ENCODE measurements at places on chromosomes 2 and 18.

DNA sequence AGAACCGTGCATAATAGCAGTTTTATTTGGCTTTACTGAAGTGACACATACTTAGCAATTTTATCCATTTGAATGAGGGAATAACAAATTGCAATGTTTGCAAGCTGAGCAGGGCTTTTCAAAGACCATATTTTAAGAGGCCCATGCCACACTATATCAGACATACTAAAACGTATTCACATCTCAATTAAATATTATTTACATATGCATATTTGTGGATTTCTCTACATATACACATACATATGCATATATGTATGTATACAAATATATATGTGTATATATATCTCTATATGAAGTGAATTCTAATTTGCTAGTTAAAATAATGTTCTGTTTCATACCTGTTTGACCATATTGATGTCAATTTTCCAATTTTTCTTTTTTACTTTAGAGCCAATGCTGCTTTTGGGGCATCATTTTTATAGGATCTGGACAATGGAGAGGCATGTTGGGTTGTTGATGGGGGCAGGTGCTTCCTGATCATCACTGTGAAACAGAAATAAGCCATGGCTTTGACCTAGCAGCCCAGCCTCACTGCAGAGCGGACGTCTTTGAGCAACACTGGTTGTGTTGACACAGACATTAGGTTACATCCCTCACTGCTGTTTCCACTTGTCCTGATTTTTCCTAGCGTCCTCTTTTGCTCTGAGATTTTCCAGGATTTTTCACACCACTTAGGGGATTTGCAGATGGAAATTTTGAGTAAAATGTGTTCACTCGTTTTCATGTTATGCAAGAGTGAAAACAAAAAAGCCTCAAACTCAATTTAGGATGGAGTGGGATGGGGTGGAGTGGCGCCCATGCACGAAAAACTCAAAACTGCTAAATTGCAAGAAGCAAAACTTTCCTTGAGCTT lies 56.9 kb downstream of the RDH14 start:
- no peak for DNase-seq

DNA sequence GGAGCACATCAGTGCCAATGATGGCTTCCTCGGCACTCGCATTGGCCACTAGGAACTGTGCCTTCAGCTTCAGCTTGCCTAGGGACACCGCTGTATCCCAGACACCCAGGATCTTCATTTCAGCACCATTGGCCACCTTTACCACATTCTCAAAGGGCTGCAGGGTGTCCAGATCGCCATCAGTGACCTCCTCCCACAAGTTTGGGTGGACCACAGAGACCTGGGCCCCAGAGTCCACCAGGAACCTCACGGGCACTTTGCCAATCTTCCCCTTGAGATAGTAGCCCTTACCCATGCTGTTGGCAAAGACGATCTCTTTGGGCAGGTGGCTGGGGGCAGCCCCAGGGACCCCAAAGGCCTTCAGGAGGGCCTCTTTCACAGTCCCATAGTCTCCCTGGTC lies 610 bp downstream of the ASPRV1 start:
- no peak for DNase-seq

DNA sequence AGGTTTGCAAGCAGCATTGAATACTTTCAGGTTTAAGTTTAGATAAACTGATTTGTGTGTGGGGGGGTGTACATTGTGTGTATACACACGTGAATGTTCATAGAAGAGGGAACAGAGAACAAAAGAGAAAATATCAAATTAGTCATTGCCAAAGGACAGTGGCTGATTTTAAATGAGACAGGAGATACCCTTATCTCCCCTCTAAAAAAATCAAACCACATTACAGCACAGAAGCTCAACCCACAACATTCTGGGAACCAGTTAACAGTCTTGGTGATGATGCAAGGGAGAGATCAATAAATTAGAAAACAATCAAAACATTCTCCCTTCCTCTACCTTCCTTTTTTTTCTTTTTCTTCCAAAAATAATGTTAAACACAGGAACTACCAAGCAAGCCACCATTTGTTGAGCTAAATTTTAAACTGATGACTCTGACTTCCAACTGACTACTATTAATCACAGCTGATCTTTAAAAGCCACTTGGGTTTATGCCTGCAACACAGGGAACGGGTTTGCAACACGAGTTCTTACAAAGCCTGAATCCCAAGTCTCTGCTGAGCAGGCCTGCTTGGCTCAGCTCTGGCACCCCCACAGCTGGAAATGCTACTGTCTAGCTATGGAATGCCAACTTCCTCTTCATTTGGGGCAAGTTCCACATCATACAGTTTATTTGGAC lies 119.2 kb upstream of the ACVR1C start:
- DNase-seq, result no peak

GRCh38 chr2:200446612-200447011 lies 63.3 kb downstream of the KCTD18 start:
- DNase-seq, result no peak

DNA sequence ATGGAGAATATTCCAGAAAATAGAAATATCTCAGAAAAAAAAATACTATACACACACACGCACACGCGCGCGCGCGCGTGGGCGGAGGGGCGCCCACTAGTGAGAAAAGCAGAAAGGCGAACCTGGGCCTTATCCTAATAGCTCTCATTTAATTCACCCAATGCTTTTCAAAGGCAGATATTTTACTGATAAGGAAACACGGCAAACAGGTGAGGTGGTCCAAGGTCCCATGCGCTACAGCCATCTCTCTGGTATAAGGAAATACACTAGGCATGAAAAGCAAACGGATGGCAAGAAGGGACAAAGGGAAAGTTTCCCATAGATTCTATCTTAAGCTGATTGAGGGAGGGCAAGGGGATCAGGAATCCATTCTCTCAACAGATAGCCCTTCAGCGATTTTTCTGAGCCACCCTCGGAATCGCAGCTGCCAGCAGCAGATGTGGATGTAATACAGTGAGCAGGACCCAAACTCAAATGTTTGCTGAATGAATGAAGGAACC lies 136.7 kb downstream of the TMEM247 start:
- peak; percentile 44 for DNase-seq

DNA sequence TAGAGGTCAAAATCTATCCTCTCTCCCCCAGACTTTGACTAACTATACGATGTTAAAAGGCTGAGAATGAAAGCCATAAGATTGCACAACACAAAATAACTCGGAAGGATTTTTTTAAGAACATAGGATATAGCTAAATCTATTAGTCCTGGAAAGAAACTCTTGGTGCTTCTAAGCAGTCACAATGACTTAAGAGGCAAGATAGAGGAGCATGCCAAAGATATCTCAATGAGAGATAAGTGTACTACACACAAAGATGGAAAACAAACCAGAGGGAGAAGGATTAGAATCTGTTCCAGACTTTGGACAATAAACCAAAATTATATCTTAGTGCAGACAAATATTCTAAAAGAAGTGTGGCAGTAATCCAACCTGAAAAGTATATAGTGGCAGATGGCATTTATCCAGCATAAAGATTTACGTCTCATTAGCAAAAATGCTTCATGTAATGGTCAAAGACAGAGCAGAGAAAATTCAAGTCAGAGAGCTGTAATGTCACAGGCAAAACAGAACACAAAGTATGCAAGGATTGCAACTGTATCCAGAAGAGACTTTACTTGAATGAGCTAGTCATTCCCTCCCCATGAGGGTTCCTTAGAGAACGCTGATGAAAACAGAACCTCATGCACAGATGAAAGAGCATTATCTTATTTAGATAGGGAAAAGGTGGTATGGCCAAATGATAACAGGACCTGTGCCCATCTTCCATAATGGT lies 28.8 kb upstream of the EVA1A start:
- DNase-seq, result no peak

DNA sequence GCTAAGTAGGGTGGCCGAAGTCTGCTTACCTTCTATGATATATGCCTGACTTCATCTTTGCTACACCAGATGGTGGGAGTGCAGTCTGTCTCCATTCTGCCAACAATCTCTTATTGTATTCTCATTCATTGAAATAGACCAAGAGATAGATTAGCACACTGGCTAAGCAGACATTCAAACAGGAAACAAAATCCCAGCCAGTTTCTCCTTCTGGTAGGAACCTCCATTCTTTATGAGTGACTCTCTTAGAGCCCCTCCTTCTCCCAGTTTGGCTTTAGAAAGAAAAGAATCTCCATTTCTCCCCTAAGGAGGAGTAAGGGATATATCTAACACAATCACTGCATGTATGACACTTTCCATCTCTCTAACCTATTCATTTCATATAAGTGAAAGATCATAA lies 118.9 kb upstream of the COL5A2 start:
- DNase-seq, result no peak

DNA sequence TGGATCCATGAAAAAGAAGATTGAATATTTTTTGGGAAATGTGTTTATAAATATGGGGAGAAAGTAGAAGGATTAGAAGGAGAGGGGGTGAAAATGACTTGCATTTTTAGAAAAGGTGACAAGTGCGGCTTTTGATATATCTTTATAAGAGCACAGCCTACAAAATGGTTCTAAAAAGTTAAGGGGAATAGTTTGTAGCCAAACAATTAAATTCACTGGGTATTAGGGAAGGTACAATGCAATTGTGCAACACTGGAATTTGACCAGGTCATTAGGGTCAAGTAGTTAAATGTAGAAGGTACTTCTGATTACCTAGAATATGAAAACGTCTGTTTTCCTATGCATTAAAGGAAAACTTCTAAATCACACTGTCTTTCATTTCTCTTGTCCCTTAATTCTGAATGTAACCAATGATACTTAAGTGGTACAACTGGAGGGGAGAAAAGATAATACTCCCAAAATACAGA lies 44.5 kb upstream of the SERTAD2 start:
- no peak for DNase-seq

GRCh38 chr2:36967236-36967876 lies 1.0 kb upstream of the STRN start:
- no peak for DNase-seq

DNA sequence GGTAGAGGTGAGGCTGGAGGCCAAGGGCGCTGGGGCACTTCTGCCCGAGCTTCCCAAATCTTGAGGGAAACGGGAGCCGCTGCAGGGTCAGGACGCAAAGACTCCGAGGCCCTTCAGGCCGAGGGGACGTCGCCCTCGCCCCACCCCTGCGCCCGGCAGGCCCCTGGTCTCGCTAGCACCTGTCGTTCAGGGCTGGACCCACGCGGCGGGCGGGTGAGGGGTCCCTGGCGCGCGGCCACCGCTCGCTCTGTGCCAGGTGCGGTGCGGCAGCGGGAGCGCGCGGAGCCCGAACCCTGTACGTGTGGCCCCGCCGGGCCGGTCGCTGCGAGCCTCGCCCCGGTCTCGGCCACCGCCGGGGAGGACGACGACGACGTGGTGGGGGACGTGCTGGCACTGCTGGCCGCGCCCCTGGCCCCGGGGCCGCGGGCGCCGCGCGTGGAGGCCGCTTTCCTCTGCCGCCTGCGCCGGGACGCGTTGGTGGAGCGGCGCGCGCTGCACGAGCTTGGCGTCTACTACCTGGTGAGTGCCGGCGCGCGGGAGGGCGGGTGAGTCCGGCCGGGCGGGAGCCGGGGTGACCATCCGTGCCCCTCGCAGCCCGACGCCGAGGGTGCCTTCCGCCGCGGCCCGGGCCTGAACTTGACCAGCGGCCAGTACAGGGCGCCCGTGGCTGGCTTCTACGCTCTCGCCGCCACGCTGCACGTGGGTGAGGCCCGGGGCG lies 4.9 kb downstream of the ERFE start:
- DNase-seq, result no peak

DNA sequence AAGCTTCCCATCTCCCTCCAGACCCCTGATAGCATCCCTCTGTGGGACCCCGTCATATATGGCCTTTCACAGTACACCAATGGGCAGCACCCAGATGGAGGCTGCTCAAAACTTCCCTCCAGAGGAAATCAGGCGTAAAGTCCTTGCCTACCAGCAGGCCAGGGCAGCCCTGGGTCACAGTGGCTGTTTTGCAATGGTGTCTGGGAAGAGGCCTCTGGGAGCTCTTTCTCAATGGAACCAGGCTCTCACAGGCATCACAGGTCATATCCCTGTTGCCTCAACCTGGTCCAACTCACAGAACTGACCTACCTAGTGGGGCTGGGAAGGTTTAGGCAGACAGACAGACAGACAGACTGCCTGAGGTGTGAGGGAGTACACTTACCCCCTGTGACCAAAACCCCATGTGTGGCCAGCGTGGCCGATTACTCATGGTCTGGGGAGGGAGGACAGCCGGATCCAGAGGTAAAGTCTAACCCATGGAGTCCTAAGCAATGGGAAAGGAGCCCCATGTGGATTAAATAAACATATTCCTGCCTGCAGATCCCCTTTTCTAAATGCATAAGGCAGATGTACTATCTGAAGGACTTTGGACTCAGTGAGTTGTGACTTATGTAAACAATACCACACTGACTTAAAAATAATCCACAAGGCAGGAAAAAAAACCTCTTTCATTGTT lies 58.2 kb downstream of the BCL2L11 start:
- no peak for DNase-seq

- no peak for DNase-seq
Measured at GRCh38 chr2:241863536-241863954, 4.9 kb upstream of the PDCD1 start.

GRCh38 chr18:23136326-23137096 lies 1.2 kb downstream of the CABLES1 start:
- DNase-seq, result no peak

DNA sequence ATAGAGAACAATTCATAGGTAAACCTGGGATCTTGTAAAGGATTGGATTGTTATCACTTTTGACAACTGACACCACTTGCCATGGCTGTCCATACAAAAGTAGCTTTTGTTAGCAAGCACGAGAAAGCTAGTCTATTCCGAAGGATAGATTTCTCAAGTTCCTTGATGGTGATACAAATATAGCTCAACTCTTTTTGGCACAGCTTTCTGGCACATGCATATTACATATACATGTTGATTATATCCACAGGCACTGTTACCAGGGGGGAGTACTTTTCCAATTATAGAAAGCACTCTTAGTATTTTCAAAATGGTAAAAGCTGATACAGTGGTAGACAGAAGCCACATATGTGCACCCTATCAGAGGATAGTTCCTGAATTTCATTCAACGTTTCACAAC lies 168.9 kb downstream of the UPP2 start:
- no peak for DNase-seq

DNA sequence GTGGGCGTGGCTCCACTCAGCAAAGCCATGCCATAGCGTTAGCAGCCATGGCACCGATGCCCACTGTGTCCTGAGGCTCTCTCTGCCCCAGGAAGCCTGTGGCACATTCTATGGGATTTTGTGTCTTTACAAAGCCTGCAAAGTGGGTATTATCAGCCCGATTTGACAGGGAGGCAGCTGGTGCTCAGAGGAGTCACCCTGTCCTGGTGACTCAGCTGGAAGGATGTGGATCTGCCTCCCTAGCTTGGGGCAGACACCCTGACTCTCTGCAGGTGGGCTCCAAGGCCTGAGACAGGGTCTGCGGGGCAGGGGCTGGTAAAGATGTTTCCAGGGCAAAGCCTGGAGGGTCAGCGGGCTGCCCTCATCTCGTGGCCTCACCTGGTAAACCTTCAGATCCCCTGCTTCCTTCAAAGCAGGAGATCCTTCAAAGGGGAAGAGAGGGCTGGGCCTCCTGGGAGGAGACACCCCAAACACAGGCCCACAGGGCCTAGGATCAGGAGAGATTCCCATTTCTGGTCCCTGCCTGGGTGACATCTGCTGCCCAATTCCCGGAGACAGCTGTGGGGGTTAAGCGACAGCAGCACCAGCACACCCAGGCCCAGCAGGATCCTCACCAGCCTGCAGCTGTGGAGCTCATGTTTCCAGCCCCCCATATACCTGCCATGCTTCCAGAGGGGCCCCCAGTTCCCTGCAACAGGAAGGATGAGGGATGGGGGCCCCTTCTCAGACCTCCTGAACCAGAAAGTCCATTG lies 3.0 kb upstream of the ASB1 start:
- DNase-seq, result no peak

Measured in anterior cingulate cortex (tissue), 58 donors.